NCI-H69 (cell line): ENCODE measurements at places on chromosomes 5 and 9.
A peak's percentile ranks its signal among the peaks of the same experiment; 100 is the strongest.

GRCh38 chr9:125202846-125203618, 2.7 kb downstream of the RABEPK start:
- peak; percentile 78 for DNase-seq

- DNase-seq, result no peak
These were observed 311.8 kb downstream of the DNAH5 start for GRCh38 chr5:13632676-13633075.

GRCh38 chr9:18346745-18347144, 127.2 kb upstream of the ADAMTSL1 start:
- no peak for DNase-seq

DNA sequence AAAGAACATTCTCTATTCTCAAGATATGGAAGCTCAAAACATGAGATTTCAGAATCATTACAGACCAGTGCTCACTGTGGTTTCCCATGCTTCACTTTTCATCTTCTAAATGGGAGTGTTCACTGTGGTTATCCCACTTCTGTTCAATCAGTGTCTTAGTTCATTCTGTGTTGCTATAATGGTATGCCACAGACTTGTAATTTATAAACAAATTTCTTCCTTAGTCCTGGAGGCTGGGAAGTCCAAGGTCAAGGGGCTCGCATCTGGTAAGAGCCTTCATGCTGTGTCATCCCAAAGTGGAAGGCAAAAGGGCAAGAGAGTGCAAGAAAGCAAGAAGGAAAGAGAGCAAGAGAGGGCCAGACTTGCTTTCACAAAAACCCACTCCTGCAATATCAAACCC, 146.3 kb downstream of the TTC39B start:
- DNase-seq, result no peak

- DNase-seq, result no peak
These were observed 47.1 kb upstream of the FYB1 start for GRCh38 chr5:39266442-39266841.

- DNase-seq, result peak; percentile 54
These were observed 410.1 kb upstream of the SMARCA2 start for GRCh38 chr9:1604942-1605560.

GRCh38 chr5:112635771-112636731, 101.6 kb upstream of the APC start:
- peak; percentile 57 for DNase-seq

DNA sequence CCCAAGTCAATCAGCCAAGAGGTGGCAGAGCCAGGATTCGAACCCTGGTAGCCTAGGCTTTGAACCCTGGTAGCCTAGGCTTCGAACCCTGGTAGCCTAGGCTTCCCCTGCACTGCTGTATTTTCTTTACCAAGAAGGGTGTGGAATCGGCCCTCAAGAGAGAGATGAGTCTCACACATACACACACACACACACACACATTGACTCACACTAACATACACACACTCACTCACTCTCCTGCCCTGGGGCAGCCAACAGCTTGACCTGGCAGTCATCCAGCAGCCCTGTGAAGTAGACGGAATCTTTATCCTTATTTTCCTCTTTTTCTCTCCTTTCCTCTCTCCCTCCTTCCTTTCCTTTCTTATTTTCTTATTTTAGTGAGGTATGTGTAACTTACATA, 55.4 kb upstream of the RPL26L1 start:
- peak; percentile 78 for DNase-seq

DNA sequence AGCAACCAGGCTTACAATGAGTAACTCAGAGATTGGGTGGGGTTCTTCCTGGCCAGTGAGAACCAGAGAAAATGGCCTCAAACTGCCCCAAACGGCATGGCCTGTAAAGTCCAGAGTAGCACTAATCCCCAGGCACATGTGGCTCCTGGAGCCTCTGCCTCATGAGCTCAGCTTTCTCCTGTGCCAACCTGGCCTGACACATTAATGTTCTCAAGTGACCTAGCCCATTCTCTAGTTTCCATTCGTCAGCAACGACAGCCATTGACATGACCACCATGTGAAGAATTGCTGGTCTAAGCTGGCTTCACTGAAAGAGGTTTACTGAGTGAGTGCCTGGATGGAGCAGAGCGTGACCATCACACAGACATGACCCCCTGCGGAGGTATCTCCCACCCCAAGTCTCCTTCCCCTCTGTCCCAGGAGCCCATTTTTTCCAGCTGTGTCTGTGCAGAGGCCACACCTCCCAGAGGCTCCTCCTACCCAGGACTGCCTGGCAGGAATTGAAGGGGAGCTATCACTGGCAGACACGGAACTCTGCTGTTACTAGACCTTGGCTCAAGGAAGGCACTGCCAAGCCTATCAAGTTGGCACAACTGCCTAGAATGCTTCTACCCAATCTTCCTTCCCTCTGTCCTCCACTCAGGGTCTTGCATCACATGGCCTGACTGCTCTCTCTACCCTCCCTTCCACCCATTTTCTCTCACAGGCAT, 59.0 kb upstream of the BOD1 start:
- no peak for DNase-seq

GRCh38 chr9:132287256-132287760, 67.5 kb downstream of the SETX start:
- no peak for DNase-seq

- DNase-seq, result peak; percentile 98
These were observed 7.5 kb downstream of the SURF4 start for GRCh38 chr9:133368249-133368881.

GRCh38 chr9:5696884-5697283, 68.0 kb downstream of the RIC1 start:
- DNase-seq, result no peak

DNA sequence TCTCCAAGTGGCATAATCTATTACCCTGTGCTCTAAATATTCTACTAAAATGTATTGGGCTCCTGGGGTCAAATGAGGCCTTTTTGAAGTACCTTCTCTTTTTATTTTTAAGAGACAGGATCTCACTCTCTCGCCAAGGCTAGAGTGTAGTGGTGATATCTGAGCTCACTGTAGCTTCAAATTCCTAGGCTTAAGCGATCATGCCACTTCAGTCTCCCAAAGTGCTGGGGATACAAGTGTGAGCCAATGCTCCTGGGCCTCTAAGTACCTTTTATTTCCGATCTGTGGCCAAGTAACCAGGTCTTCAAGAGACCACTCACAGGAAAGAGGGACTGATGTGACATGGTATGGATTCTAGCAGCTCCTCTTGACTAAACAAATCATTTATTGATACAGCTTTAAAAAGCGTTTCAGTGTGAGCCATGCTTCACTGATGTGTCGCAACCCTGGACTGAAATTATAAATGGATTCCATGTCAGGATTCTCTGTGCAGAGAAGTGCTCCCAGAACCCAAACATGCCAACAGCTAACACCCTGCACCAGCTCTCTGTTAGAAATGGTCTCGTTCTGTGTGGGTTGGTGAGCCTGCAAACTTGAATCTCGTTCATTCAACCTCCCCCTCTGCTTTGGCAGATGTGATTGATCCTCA, 477.8 kb downstream of the HINT1 start:
- DNase-seq, result no peak

GRCh38 chr5:64914396-64914795, 145.7 kb downstream of the CWC27 start:
- DNase-seq, result no peak

DNA sequence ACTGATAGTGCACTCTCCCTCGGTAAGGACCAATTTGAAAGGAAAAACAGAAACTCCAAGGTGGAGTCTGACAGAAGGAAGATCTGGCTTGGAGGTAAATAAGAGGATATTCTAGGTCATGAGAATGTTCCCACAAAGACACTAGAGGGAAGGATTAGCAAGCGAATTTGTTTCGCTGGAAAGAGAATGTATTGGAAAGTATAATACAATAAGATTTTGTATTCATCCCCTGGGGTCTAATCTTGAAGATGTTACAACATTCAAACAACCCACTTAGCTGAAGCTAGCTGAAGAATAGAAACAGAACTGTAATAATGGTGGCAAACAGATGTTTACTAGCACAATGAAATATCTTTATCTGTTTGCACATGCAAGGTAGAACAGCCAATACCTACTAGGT, 158.7 kb downstream of the GNAQ start:
- no peak for DNase-seq

- no peak for DNase-seq
These were observed 44.2 kb downstream of the NKD2 start for GRCh38 chr5:1052641-1053390.

GRCh38 chr5:64977779-64978178, 209.0 kb downstream of the CWC27 start:
- no peak for DNase-seq

DNA sequence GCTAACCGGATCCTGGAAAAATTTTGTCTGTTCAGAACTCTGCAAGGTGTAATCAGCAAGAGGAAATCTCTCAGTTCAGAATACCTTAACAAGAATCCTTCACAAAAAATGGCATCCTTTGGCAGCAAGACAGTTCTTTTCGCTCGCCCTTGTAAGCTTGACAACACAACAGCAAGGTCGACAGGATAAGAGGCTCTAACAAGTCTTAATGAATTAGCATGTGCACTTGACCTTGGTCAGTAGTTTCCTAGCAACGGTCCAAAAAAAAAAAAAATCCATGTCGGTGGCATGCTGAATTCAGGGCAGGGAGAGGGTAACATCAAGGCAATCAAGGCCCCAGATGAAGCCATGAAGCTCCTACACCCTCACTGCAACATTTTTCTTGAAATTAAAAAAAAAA, 172.8 kb downstream of the APBA1 start:
- no peak for DNase-seq

GRCh38 chr5:19790829-19791466, 197.1 kb downstream of the CDH18 start:
- DNase-seq, result peak; percentile 20

DNA sequence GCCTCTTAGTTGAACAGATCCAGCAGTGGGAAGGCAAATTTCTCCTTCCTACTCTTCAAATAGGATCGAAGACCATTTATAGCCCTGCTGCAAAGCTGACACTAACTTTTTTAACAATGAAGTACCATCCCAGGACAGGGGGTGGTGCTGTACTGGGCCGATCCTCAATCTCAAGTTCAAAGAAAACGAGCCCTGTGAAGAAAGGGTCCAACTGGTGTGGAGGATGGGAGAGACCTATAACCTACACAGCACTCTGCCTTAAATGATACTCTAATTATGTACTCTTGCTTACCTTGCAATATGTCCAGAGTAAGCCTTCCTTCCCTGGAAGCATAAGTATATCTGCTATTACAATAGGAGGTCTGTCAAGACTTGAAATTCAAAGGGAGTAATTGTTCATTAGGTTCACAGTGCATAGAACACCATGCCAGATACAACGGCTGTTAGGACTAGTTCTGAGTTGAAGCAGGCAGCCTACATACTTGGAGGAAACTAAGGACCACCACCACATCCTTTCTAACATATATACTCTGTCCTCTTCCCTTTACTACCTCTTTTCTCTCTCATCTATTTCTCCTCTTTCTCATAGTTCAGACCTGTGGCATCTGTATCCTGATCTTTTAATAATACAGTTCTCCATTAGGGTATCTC, 6.2 kb downstream of the ETF1 start:
- DNase-seq, result no peak

DNA sequence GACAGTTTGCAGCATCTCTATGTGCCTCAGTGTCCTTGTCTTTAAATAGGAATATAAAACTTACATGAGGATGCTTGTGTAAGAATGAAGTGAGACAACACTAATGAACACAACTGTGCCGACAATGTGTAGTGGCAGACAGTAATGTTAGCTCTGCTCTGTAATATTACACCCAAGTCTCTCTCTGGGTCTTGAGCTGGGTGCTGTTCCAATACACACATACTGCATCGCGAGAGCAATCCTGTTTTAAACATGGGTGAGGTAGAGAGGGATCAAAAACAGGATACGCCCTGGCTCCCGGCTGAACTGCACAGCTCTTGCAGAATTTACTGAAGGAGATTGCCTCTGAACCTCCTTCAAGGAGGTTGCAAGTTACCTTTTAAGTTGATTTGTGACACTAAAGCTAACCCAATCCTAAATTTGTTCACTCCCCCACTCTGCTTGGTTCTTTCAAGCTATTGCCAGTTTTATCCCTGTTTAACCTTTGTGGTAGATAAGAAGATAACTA, 155.2 kb upstream of the ISL1 start:
- DNase-seq, result peak; percentile 85

DNA sequence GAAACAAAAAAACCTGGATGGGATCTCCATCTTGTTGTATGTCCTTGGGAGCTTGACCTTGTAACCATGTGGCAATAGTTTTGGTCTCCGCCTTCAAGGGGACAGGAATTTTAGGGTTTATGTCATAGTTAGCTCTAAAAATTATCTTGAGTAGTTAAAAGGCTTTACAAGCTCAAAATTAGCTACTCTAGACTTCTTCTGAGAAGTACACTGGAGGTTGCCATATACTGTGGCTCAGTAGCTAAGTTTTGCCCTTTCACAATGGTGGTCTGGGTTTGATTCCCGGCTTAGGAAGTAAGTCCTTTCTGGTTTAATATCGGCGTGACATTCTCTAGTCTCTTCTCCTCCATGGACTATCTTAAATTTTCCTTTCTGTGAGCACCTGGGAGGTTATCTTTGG, 48.9 kb upstream of the DMAC1 start:
- no peak for DNase-seq

DNA sequence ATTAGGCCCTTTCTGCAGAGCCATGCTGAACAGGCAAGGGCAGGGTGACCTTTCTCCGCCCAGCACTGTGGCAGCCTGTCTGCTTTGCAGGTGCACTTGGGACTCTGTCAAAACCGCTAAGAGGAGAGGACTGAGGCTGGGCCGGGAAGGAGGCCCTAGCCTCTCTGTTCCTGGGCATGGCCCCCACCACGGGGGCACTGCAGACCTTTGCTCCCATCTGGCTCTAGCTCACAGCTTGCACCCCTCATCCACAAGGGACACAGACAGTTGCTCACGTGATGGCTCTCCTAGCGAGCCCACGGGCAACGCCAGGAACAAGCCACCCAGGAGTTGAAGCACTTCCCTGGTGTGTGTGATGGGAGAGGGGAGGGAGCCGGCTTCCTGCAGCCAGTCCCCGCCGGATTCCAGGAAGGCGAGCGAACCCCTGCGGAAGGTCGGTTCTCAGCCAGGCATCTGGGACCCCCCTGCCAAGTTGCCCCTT, 43.0 kb upstream of the FCN1 start:
- DNase-seq, result no peak

DNA sequence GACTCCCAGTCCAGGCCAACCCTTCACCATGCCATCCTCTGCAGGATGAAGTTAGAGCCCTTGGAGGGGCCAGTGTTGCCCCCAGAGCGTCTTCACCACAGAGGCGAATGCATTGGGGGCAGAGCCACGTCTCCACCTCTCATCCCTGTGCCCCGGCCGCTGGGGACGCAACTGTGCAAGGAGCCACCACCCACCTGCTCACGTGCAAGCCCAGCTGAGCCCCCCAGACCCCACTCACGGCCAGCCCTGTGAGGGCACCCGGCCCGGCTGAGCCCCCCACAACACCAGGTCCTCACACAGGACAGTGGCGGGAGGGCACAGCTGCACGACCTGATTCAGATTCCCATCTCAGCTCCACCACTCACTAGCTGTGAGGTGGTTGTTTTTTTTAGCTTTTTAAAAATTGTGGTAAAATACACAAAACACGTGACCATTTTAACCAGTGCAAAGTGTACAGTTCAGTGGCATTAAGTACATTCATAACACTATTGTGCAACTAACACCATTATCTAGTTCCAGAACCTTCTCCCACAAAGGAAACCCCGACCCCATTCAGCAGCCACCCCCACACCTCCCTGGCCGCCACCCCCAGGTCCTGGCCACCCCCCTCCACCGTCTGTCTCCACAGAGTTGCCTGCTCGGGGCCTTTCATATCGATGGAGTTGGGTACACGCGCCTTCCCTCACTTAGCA, 33.5 kb upstream of the UBAC1 start:
- DNase-seq, result no peak

GRCh38 chr5:20224046-20224445, 236.0 kb upstream of the CDH18 start:
- no peak for DNase-seq
